T follicular helper cell (primary cell): ENCODE measurements at places on chromosomes 3 and 15.

DNA sequence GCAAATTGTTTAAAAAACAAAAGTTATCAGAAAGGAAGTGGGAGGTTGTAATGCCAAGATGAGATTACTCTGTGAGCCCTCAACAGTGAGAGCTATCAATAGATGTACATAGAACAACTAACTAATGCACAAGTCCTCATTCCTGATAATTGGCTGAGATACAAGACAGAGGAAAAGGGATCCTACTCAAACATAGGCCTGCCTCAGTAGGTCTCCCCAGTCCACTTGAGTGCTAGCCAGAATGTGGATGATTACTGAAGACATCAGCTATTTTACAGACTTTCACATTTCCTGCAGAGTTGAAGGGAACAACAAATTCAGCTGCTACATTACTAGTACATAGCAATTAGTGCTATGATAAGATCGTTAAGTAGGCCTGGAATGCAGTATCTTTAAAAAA lies 981.9 kb downstream of the TUSC7 start:
- no peak for DNase-seq

DNA sequence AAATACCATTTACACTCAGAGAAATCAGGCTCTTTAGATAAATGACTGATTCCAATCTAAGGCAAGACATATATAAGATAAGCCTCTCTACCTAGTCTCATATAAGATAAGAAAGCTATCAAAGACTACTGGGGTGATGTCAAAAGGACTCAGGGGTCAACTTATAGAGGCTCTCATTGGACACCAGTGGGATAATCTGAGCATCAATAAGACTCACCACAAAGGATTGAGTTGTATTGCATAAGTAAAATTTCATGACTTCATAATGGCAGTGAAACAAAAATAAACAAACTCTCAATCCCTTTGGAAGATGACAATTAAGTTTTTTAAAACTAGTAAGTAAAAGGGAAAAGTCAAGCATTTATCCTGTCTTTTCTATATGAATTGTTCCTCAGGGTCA lies 317.8 kb downstream of the SHQ1 start:
- DNase-seq: no peak

- no peak for DNase-seq
Measured at GRCh38 chr3:125129512-125129997, 73.8 kb upstream of the HEG1 start.

GRCh38 chr3:114666623-114667022 lies 372.8 kb downstream of the TIGIT start:
- no peak for DNase-seq

DNA sequence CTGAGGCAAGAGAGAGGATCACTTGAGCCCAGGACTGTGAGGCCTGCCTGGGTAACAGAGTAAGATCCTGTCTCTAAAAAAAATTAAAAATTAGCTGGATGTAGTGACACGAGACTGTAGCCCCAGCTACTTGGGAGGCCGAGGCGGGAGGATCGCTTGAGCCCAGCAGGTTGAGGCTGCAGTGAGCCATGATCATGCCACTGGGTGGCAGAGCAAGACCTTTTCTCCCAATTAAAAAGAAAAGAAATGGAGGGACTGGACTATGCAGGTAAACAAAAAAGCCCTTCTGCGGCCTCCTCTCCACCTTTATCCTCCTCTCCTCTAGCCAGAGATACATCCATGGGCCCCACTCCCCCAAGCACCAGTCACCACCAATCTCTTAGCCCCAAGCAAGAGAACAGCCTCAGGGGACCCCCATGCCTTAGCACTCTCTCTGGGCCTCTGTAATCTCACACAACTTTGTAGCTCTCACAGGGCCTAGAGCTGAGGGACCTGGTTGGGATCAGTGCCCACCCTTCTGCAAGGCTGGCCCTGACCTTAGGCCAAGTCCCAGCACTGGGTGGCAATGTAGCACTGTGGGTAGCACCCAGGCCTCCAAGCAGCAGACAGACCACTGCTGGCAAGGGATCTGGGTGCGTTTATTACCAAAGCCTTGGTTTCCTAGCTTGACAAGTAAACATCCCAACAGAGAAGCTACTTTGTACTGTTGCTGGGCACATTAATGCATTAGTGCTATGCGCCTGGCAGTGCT lies 43.4 kb downstream of the FAM174B start:
- no peak for DNase-seq

DNA sequence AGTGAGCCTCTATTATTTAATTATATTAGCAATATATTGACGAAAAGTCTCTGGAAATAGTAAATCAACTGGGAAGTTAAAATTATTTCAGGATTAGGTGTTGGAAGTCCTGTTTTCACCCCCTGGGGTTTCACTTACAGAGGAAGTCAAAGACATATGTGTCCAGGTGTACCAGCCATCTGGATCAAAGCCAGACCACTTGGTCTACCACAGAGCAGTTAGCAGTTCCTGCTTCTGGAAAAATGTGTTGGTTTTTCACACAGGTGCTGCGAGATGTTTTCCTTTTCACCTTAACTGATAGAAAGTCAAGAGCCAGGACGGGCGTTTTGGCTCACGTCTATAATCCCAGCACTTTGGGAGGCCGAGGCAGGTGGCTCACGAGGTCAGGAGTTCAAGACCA lies 13.1 kb downstream of the MME start:
- no peak for DNase-seq

GRCh38 chr3:150049317-150049716 lies 78.6 kb upstream of the PFN2 start:
- no peak for DNase-seq

- no peak for DNase-seq
Measured at GRCh38 chr3:39275963-39276593, 3.8 kb downstream of the CX3CR1 start.

GRCh38 chr3:123353227-123353849 lies 95.6 kb downstream of the ADCY5 start:
- DNase-seq: no peak

- DNase-seq: no peak
Measured at GRCh38 chr3:45979378-45979777, 16.2 kb downstream of the FYCO1 start.

DNA sequence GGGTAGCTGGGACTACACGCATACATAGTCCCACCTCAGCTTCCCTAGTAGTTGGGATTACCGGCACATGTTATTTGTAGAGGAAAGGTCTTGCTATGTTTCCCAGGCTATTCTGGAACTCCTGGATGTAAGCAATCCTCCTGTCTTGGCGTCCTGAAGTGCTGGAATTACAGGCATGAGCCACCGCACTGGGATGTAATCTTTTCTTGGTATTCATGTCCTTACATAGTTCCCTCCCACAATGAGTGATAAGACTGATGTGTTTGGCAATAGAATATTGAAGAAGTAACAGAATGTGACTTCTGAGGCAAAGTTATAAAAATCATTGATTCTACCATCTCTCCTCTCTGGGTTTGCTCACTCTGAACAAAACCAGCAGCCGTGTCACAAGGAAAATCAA lies 22.7 kb upstream of the ALCAM start:
- no peak for DNase-seq

- DNase-seq: no peak
Measured at GRCh38 chr3:102195198-102195948, 239.4 kb upstream of the ZPLD1 start.

- DNase-seq: no peak
Measured at GRCh38 chr15:78676424-78677110, 35.6 kb upstream of the CHRNB4 start.

DNA sequence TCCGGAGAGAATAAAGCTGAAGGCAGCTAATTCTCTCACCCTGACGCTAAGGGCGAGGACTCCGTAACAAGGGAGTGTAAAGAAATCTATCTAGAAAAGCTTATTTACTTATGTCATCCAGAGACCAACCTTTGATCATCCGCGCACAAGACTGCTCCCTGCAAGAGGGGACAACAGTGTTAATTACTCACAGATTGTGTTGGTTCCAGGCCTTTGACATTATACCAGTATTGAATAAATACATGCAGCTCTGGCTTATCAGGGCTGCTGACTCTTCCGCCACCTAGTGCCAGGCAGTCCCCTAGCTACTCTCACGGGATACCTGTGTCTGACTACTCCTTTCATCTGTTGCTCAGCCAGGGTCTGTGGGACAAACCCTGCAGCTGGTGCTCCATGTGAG lies 211.7 kb downstream of the DTWD1 start:
- DNase-seq: no peak

- DNase-seq: no peak
Measured at GRCh38 chr3:120928991-120929390, 21.0 kb downstream of the STXBP5L start.

DNA sequence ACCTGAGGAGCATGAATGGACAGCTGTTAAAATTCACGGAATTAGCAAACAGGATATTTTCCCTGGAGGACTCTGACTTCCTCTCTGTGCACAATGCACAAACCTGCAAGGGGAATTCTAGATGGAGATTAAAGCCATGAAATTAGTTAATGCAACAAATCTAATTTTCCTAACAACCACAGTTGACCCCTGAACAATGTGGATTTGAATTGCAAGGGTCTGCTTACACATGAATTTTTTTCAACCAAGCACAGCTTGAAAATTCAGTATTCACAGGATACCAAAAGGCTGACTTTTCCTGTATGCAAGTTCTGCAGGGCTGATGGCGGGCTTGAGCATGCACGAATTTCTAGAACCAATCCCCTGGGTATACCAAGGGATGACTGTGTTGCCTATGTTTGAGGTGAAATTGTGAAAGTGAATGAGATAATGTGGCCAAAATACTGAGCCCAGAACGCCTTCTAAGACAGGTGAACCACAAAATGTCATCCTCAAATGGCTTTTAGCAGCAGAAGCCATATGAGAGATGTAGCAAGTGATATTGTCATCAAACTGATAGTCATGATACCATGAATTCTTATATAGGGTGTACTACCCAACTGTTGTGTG lies 52.5 kb downstream of the COL8A1 start:
- no peak for DNase-seq

GRCh38 chr3:144923046-144923775 lies 951.6 kb downstream of the DIPK2A start:
- DNase-seq: no peak

DNA sequence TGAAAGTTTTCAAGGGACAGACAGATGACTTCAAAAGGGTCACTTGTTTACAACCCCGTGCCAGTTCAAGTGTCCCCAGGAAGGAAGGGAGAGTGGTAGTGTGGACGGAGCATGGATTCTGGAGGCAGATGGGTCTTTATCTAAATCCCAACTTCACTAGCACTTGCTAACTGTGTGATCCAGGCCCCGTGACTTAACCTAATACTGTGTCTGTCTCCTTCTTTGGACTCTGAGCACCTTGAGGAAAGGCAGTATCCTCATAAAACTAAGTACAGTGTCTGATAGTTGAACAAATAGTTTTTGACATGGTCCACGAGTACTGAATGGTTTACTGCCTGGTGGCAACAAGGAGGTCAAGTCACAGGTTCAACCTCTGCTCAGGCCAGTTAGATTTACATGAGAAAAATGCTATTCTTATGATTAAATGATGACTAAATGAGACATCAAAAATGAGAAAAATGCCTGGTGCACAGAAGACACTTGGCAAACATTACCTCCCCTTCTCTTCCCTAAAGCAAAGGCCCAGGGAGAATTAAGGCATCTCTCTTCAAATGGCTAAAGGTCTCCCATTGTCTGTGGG lies 48.9 kb downstream of the ABCC5 start:
- no peak for DNase-seq

DNA sequence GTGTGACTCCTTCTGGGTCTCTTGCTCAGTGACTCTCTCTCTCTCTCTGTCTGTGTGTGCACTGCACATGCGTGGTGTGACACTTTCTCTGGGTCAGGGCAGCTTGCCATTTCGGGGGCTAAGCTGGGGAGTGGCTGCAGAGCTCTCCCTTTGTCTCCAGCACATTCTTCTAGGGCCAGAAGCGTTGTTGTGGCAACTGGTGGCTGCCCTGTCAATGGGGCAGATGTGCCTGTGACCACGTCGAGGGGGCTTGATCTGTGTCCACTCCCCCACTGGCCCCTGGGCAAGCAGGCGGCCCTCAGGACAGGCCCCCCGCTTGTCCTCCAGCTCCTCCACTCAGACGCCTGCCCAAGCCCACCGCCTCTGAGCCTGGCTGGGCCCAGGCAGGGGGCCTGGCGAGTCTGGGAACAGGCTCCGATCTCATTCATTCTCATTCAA lies 67.8 kb downstream of the WNT7A start:
- no peak for DNase-seq

DNA sequence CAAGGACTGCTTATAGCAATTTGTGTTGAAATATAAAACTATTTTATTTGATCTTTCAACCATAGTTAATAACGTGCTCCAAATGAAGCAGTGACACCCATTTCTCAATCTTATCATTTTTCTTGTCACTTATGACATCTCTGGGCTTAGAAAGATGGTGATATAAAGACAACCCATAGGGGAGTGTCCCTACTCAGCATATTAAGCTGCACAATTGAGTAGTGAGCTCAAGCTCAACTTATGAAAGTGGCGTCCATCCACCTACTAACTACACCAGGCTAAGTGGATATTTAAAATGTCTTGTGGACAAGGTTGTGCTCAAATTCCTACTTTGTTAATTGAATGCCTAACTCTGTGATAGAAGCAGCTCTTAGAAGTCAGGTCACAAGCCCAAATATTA lies 46.7 kb downstream of the SLC9C1 start:
- no peak for DNase-seq

GRCh38 chr3:60657972-60658371 lies 593.3 kb downstream of the FHIT start:
- no peak for DNase-seq

DNA sequence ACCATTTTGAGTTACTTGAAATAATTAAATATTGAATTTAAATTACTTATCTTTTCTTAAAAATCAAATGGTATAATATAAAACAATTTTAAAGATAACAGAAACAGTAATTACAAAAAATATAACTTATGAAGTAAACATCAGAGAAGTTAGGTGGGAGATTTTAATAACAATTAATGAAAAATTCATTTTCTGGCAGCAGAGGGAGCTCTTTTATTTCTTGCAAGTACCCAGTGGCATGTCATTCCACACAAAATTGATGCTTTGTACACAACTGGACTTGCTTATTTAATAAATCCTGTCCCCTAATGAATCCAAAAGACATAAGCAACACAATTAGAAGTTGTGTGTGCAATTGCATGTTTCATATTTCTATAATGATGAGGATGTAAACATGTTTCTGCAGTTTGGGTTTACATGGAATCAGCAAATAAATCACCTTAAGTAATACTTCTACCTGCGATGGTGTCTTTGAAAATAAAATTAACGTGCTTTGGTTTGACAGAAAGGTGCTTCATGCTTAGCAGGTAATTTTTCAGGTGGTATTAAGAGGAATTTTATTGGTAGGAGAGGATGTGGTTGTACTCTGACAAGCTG lies 861.3 kb downstream of the ZPLD1 start:
- DNase-seq: no peak

DNA sequence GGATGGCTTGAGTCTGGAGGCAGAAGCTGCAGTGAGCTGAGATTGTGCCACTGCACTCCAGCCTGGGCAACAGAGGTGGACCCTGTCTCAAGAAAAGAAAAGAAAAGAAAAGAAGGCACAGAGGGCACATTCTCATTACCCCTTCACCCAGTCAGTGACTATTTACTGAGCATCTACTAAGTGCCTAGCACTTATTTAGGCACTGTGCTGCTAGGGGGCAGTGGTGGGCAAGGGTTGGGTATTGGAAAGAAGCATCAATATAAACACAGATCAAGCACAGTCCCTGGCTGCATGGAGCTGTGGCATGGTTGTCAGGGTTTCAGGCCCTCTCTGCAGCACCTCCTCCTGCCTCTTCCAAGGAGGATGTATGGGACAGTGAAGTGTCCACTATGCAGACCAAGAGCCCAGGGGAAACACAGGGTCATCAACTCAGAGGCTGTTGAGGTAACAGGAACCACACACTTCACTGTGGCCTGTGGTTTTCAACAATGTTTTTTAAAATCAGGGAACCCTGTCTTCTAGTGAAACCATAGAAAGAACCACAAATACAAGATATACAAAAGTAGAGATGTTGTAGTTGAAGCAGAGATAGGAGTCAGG lies 138.5 kb downstream of the RAB11A start:
- no peak for DNase-seq
